ENCODE measurements at places on chromosomes 5 and 9. TPM values are rescaled to one million over a fixed set of nuclear protein-coding genes. Genes with fewer than 3 reads are reported as not detected.

Gene RNF180
- 5.6 TPM for polyA plus RNA-seq

Gene FCHO2
- 28.1 TPM for polyA plus RNA-seq

Gene TAF11L5
- not detected for polyA plus RNA-seq

Gene ARID3C
- polyA plus RNA-seq = 0.12 TPM

Gene CERCAM
- polyA plus RNA-seq = 19.9 TPM

Gene GPSM1
- polyA plus RNA-seq = 39.9 TPM

Gene LHX6
- polyA plus RNA-seq = 1.1 TPM

Gene SNX18
- 29.1 TPM for polyA plus RNA-seq

Gene SEMA4D
- polyA plus RNA-seq = 32.8 TPM

Gene FIBCD1
- polyA plus RNA-seq = 1.5 TPM

Gene PHF24
- 1.6 TPM for polyA plus RNA-seq
